ENCODE measurements at places on chromosomes 6 and 20.

DNA sequence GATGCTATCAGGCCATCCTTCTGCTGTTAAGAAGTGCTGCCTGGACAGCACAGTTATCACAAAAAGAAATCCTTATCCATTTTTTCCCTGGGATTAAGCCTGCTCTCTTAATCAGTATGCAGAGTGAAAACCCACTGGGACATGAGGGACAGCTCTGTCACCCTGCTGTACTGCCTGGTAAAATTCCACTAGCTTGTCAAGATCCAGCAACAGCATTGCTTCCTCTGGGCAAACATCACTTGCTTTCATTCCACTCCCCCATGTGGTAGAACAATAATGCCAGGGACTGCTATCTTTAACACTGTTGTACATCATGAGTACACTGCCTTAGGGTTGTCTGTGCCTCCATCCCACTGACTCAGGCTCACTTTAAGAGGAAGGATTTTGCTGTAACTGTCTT, 331.3 kb downstream of the KIF16B start:
- peak; percentile 20 for DNase-seq

GRCh38 chr20:45779011-45779915, 12.4 kb downstream of the WFDC3 start:
- no peak for DNase-seq

- DNase-seq = no peak
Measured at GRCh38 chr6:12097791-12098190, 85.7 kb downstream of the HIVEP1 start.

GRCh38 chr6:163539101-163539762, 124.7 kb downstream of the QKI start:
- DNase-seq = no peak

GRCh38 chr6:110495949-110496348, 19.5 kb upstream of the SLC22A16 start:
- no peak for DNase-seq

- no peak for DNase-seq
Measured at GRCh38 chr6:106003268-106003987, 82.7 kb upstream of the PRDM1 start.

DNA sequence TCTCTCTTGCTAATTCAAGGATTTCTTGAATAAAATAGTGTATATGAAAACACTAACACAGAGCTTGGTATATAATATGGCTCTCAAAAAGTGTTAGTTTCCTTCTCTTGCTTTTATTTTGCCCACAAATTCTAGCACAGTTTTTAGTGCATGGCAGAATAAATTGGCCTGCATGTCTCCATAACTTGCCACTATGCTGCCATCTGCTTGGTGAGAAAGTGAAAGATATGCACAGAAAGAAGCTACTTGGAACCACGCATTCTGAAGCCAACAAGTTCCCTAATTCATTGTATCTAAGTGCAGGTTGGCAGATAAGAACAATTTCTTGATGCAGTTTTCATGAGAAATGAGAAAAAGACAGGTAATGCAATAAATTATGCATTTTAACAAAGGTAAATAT, 101.2 kb downstream of the EPHA7 start:
- DNase-seq = no peak

DNA sequence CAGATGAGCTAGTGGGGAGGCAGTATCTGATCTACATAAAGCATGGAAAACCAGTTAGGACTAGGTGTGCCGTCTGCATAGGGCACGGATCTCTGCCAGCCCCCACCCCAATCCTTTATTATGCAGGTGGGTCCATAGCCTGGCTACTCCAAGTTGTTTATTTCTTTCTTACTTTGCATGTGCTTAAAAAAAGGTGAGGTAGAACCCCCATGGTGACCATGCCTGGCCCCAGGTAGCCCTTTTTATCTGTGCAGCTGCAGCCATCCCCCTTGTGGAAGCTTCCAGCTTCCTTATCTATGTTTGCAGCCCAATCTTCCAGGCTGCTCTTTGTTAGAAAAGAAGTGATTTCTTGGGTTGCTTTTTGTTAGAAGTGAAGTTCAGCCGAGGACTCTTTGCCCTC, 9.0 kb upstream of the TREM2 start:
- DNase-seq = no peak

DNA sequence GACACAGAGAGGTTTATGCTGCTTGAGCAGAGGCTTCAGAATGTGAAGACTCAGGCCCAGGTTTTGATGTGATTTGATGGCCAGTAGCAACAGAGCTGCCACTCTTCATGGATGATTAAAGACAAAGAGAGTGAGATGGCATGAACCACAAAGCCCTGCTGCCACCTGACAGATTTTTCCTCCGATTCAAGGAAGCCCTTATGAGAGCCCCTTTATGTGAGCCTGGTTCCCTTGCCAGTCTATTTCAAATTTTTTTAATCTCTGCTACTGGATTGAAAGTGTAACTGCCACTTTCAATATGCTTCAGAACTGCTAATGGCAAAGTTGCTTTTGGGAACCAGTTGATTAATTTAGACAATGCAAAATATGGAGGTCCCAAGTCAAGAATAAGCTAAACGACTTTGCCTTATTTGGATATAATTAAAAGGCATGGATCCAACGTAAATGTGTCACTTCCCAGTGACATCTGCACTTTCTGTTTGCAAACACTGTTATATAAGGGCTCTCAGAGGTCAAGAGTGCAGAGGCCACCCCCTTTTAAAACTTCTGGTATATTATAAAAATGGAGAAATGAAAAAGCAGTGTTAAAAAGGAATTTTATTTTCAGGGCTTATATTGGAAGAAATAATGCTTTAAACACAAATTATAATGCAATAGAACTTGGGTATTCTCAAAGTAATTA, 238.9 kb upstream of the FLRT3 start:
- no peak for DNase-seq

DNA sequence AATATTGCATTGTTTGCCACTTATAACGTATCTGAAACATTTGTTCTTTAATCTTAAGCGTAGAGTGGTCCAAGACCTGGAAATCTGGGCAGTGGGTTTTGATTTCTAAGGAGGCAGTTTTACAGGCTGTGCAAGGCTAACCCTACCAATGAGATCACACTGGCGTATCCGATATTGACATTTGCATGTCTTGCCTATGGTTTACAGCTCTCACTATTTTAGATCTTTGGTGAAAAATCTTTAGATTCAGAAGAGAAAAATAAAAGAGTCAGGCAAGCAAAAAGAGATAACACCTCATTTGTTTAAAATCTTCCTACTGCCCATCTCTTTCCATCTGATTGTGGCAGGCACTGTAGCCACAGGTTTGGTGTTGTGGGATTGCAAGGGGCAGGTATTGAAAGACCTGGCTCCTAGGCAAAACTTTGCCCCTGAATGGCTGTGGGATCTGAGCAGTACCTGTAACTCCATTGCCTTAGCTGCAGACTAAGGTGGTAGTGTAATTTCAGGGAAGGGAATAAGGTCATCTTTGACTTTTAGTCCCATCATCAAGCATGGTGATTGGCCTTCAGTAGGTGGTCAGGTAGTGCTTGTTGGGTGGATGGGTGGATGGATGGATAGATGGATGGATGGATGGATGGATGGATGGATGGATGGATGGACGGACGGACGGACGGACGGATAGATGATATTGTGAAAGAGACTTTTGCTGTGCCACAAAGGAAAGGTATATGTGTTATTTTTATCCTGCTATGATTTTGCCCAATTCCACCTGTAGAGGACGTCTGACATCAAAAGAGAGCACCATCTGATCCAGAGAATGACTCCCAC, 1.9 kb downstream of the TNFAIP3 start:
- no peak for DNase-seq

DNA sequence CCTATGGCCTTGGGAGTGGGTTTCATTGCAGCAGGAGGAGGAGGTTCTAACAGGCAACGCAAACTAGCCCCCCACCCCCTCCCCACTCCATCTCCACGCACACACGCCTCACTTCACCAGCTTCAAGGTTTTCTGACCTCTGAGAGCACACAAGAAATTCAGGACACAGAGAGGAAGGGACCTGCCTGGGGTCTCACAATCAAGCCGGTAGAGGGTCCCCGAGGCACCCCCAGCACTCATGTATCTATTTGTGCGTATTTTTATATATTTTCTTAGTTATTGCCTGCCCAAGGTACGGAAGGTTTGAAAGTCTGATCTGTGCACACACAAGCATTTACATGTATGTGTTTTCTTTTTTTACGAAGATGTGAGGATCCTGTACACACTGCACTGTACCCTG, 16.9 kb downstream of the MDFI start:
- DNase-seq = no peak

GRCh38 chr6:23534351-23534750, 591.7 kb upstream of the NRSN1 start:
- DNase-seq = no peak

DNA sequence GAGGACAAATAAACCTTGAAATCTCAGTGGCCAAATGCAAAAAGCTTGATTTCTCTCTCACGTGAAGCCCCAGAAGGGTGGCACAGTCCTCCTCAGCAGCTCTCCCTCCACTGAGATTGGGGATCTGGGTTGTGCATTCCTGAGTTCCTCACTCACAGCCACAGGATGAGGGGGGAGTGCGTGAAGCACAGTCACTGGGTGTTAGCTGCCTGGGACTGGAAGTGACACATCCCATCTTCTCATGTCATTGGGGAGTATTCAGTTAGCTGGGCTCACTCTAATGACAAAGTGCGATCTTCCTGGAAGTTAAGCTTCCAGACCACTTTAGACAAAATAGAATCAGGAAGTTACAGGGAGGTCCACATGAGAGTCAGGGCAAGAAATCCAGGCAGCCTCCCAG, 192.2 kb upstream of the LRFN2 start:
- DNase-seq = no peak

DNA sequence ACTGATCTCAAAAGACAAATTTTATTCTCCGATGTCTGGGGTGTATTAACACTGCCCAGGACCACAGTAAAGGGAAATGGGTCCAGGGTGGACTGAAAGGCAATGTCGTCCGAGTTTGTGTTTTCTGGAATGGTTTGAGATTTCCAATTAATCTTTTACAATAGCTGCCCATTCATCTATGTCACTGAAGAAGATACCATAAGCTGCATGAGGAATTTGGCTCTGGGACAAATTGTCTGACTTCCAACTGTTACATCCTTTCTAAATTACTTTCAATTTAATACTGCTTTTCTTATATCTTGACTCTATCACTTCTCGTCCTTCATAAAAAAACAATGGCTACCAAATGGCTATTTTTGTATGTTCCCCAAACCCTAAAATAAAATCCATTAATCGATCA, 130.7 kb upstream of the KCNK16 start:
- no peak for DNase-seq

DNA sequence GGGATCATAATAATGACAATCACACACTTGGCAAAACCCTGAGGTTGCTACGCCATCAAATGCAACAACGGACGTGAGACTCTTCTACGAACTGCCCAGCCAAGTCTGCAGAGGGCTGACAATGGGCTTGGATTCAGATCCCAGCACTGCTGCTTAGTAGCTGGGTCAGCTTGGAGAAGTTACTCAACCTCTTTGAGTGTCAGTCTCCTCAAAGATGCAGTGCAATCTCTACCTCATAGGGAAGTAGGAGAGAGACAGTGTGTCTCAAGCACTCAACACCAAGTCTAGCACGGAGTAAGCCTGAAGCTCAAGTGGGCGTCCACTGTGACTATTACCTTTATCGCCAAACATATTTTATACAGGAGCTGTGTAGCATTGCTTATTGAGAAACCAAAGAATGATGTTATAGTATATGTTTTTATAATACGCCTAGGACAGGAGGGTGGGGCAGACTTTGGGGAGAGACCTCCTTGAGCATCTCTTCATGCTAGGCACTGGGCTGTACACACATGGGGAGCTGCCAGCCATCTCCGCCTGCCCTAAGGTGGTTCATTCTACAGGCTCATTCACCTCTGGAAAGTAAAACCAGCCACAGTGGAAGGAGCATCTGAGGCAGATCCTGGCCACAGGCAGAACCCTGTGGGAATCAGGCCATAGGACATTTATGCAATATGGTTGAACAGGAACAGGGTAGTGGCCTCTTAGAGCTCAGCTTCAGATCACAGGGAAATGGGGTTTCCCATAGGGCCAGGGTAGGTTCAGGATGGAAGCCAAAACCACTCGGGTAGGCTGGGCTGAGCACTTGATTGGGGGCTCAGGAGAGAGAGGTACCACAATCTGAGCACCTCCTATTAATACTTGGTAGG, 160.2 kb downstream of the MRPL14 start:
- DNase-seq = no peak

GRCh38 chr6:16319813-16320532, 81.6 kb downstream of the GMPR start:
- DNase-seq = peak; percentile 72

DNA sequence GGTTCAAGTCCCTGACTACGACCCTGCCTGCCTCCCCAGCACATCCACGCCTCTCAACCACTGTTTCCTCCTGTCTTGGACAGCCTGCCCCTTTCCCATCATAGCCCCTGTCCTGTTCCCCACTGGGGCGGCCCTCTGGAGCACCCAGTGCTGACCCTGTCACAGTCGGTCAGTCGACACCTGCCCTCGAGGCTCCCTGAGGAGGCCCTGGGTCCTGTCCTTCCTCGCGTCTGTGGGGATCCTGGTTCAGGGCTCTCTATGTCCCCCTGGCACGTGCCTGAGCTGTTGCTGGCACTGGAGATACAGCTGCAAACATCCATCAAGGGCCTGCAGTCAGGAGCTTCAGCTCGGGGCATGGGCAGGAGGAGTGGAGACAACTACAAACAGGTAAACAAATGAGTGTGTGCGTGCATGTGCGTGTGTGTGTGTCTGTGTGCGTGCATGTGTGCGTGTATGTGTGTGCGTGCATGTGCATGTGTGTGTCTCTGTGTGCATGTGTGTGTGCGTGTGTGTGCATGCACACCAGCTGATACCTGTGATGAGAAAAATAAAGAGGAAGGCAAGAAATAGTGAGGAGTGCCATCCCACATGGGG, 132.8 kb downstream of the PHACTR3 start:
- DNase-seq = no peak

- no peak for DNase-seq
Measured at GRCh38 chr6:5208057-5208456, 52.7 kb downstream of the LYRM4 start.

DNA sequence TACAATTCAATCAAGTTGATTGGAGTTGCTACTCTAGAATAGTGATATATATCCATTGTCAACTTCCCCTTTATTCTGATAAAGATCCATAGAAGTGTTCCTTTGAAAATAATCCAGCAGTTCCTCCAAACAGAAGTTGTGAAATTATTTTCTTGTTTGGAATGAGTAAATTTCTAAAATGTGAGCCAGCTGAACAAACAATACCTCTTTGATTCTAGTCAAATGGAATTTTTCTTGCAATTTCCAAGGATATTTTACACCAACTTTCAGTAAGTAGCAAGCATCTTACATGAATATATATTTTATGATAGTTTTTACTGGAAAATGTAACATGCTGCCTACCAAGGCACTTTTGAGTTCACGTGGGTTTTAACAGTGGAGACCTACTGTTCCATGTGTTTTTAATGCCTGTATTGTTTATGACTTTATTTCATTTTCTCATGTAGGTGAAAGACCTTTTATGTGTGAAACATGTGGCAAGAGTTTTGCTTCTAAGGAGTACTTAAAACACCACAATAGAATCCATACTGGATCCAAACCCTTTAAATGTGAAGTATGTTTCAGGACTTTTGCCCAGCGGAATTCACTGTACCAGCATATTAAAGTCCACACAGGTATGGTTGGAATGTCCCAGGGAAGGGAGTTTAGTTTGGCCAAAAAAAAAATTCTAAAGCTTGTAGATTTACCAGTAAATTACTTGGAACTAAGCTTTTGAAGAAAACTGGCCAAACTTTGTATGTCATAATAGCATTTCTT, 6.5 kb downstream of the GZF1 start:
- no peak for DNase-seq
